ENCODE measurements at places on chromosomes 1 and 21.

DNA sequence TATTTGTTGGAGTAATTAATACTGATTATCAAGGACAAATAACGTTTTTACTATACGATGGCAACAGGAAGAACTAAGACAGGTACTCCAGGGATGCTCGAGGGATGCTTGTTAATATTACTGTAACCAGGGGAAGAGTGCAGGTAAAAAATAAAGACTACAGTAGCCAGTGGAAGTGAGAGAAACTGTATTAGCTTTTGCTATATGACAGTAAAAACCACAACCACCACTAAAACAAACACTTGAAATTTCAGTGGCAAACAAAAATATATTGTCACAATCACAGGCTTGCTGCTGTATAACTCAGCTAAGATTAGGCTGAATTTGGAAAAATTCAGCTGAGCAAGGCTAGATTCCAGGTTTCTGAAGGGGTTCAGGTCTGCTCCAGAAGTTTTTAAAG, 812.6 kb upstream of the ADGRL4 start:
- DNase-seq: no peak

DNA sequence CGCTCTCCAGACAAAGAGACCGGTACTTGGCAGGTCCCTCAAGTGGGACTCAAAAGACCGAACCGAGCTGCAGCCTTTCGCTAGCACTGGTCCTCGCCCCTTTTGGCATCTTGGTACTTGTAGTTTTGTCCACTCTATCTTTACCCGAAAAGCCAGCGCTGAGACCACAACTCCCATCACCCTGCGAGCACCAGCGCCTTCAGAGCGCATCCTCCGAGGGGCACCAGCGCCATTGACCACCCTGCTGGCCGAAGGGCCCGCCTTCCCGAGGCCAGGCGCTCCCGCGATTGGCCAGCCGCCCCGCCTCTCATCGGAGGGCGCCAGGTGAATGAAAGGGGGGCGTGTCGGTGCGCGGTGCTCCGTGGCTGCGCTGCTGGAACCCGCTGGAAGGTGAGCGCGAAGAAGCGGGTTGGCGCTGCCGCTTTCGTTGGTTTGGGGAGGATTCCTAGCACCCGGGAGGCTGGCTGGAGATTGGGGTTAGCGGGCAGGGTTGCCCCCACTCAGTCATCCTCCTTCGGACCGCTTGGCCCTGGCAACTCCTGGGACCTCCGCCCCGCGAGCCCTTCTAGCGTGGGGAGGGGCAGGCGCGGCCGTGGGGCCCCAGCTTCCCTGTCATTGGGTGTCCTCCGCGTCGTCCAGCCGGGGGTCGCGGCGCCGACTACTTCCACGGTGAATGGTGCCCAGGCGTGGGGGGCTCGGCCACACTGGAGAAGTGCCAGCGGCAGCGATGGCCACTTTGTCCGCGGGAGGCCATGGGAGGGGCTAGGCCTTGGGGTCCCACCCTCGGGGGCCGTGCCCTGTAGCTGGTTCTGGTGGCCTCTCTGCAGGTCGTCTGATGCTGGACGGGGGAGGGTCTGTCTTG, at the start of gene ZBTB8B:
ZBTB8B (plus strand) TSS at position 357 of the 862 bp plus-strand sequence. CDS start 5,553 bp downstream, outside the sequence.
- peak; percentile 30 for DNase-seq

DNA sequence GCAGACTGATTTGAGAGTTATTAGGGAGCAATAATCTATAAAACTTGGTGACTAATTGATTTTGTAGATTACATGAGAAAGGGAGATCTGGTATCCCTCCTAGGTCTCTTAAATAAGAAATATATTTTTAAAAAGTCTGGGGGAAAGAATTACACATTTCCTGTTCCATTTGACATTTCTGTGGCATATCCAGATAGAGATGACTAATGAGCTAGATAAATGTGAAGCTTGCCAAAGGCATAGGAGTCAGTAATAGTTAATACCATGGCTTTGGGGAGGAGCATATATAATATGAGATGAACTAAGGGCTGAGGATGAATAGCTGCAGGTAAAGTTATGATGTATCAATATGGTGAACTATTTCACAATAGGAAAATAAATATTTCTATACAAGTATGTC, 663.7 kb downstream of the PTPRC start:
- no peak for DNase-seq

- no peak for DNase-seq
Measured at GRCh38 chr1:112877750-112878149, 78.2 kb downstream of the SLC16A1 start.

All from immature natural killer cell (primary cell).